ENCODE measurements at places on chromosomes 5 and 9.

DNA sequence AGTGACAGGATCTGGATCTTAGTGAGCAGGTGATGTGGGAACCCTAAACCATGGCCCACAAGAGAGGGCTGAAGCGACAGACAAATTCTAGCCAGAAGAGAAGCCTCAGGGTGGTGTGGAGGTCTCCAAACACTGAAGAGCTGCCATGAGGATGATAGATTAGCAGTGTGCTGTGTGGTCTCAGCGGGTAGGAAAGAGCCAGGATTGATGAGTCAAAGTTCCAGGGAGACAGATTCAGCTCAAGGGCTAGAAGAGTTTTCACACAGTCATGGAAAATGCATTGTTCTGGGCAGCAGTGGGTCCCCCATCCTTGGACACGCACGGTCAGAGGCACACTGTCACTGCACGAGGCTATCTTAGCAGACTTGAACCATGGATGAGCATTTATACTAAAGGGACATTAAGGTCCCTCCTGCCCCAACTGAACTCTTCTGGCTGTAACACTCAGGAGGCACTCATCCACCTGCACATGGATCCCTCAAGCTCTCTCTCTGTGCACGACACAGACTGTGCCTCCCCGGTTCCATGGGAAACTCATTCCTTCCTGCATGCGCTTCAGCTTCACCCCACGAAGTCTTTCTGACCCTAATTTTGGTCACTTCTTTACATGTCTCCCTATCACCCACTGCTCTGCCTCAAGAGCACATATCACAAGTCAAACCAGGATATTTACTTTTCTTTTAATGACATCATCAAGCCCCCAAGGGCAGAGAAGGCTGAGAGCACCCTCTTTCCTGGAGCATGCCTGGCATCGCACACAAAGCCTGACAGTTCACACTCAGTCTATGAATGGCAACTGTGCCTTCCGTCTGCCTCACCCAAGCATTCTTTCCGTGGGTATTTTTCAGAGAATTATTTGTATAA lies 84.8 kb downstream of the TLE1 start:
- no peak for DNase-seq

DNA sequence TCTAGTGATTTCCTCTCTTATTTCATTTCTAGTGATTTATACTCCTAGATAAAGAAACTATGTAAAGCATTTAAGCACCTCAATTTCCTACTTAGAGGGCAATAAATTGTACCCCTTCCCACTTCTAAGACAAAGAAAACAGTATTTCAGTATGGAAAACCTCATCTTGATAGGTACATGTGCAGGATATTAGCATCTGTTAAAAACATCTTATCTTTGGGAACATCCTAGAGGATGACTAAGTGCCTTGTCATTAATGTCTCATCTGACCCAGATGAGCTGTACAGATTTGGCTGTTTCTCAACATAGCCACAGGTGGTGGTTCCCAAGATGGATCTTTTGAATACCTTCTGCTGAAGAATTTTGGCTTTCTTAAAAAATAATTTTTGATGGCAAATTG lies 5.7 kb downstream of the MEGF10 start:
- no peak for DNase-seq

DNA sequence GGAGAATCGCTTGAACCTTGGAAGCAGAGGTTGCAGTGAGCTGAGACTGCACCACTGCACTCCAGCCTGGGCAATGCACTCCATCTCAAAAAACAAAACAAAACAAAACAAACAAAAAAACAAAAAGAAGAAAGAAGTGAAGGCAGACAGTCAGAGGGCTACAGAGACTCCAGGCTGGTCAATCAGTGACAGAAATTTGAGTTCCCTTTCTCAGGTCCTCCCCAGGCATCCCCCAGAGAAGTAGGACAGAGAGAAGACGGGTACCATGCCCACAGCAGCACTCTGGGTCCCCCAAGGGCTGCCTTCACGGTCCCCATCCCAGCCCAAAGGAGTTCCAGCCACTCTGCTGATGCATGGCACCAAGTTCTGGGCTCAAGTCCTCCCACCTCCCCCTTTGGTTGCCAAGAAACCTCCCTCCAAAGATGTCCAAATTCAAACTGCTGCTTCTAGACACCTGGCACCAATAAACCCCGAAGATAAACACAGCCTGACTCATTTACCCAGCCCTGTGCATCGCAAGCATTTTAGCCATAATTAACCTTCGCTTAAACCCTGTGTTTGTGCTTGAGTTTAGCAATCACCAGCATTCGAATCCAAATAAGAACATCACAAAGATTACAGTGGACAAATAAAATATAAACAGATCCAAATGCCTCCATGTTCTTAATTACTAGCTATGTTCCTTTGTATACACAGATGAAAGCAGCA lies 24.0 kb downstream of the SEMA4D start:
- no peak for DNase-seq

GRCh38 chr5:56259002-56259511 lies 25.9 kb upstream of the ANKRD55 start:
- DNase-seq = no peak

Measured in left renal pelvis (tissue), 4 donors.